ENCODE measurements at places on chromosomes 3 and 15.

DNA sequence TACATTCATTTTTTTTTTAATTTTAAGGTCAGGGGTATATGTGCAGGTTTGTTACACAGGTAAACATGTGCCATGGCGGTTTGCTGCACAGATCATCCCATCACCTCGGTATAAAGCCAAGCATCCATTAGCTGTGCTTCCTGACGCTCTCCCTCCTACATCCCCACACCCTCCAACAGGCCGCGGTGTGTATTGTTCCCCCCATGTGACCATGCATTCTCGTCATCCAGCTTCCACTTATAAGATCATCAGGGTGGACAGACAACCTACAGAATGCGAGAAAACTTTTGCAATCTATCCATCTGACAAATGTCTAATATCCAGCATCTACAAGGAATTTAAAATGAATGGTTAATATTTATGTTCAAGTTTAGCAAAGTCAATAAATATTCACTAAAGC lies 19.4 kb downstream of the ILDR1 start:
- DNase-seq: no peak

GRCh38 chr3:194537732-194538247 lies 51.0 kb upstream of the ATP13A3 start:
- peak; percentile 62 for DNase-seq

- DNase-seq: no peak
These were observed 79.8 kb upstream of the MDFIC2 start for GRCh38 chr3:70392227-70392626.

DNA sequence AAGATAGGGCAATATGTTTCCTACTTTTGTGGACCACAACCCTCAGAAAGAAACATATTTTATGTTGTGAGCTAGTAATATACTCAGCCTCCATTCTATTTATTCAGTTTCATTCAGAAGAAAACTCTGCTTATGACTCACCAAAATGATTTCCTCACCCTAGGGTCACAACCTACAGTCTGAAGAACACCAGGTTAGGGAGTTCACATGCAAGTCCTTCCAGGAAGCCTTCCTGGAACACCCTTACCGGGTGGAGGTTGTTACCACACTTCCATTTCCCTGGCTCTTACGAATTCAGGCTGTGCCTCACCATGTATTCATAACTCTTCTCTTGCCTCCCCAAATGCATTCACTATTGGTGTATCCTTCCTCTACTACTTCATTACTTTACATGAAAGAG lies 228.0 kb upstream of the ADAMTS9 start:
- no peak for DNase-seq

DNA sequence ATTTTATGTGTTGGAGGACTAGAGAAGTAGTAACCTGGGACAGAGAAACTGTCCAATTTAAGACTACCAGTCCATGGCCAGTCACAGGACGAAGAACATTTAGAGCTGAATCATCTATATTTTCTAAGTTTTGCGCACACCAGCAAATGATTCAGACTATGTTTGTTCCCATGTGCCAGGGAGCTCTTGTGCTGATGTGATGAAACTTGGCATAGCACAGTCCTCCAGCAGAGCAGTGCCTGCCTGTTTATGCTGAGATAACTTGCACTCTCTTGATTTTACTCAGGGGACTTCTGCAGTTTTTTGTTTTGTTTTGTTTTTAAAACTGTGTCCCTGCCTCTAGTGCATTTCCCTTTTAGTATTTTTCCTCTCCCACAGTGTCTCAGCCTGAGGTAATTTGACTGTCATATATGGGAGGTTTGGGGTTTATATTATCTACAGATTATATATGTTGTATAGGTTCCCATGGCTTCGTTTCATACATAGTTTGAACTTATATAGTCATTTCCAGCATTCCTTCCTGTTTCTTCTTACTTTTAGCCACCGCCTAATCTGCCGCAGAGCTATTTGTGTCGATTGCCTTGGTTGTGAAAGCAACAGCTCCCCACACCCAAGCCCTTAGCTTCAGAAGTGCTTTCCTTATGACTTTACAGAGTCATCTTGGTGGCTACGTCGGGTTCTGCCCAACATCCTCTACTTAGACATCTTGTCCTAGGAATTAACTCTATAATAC lies 45.5 kb downstream of the PPM1L start:
- no peak for DNase-seq

DNA sequence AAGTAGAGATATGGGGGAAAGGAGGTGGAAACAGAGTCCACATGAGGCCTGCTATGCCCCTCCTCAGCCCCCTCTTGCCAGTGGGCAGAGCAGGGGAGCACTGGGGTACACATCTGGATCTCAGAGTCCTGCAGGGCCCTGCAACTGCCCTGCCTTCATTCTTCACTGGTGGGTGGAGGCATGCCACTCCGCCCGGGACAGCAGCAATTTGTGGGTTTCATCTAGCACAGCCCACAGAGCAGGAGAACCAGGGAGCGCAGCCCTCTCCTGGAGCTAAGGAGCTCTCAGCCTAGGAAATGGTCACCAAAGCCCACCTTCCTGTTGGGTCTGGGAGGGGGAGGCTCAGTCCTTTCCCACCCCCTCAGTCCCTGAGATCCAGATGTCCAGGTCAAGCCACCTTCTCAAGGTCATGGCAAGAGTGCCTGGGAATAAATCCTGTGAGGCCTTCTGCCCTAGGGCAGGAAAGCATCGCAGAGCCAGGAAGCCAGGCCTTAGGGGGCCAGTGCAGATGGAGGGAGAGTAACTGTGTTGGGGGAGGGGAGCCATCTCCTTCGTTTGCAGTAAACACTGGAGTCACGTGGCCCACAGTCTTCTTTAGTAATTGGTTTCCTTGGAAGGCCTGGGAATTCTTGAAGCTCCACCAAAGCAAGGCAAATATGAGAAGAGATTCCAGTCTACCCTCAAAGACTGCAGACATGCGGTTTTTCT lies 31.0 kb downstream of the ANP32A start:
- DNase-seq: no peak

DNA sequence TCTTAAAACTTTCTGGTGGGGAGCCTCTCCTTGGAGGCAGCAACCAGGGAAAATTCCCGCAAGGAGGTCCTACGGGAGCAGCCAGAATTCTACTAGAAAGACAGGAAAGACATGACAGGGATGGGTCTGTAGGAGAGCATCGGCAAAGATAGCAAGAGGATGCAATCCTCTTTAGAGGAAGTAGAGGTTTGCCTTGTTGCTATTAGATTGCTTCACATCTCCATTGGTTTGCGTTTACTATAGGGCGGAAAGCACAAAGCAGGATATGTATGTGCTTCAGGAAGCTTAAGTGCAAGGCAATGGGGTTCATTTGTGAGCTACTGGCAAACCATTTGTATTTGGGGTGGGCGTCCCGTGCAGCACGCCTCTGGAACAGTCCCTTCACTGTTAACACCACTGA lies 193.0 kb downstream of the RORA start:
- no peak for DNase-seq

- no peak for DNase-seq
These were observed 64.3 kb downstream of the EPHB1 start for GRCh38 chr3:134859341-134859740.

DNA sequence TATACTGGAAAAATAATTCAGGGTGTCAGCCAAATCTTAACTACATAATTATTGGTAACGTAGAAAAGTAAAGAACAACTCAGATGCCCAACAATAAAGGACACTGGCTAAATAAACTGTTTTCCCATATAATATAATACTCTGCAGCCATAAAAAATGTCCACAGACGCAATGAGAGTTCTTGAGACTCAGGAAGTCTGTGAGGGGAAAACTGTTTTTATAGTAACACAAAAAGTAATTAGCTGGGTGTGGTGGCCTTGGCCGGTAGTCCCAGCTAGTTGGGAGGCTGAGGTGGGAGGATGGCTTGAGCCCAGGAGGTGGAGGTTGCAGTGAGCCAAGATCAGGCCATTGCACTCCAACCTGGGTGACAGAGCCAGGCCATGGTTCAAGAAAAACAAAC lies 5.5 kb upstream of the UBR1 start:
- no peak for DNase-seq

DNA sequence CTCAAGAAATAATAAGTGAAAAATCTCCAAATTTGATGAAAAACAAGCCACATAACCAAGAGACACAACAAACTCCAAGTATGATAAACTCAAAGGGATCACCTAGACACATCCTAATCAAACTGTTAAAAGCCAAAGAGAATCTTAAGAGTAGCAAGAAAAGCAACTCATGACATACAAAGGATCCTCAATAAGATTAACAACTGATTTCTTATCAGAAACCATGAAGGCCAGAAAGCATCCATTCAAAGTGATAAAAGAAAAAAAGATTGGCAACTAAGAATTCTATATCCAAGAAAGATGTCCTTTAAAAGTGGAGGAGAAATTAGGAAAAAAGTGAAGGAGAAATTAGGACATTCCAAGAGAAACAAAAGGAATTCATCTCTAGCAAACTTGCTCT lies 23.5 kb downstream of the CHSY1 start:
- DNase-seq: no peak

- DNase-seq: no peak
These were observed 514.7 kb upstream of the SGO1 start for GRCh38 chr3:20700714-20701113.

Measured in 8988T (cell line).